ENCODE measurements at places on chromosomes 3 and 15. TPM values are rescaled to one million over a fixed set of nuclear protein-coding genes. Genes with fewer than 3 reads are reported as not detected.

DNA sequence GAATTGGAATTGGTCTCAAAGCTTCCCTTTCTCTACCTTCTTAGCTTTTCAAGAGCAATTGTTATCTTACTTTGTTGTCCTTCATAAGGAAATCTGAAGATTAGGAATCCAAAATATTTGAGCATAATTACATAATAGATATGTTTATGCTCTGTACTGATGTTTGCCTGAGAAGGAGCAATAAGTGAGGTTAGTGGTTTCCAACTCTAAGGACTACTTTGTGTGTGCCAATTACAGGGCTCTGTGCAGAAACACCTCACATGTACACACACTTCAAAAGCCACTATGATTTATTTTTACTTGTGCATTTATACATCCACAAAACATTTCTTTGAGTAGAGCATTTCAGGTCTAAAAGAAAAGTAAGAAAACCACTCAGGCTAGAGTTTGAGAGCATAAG lies 49.9 kb downstream of the MME start:
- no peak for DNase-seq

DNA sequence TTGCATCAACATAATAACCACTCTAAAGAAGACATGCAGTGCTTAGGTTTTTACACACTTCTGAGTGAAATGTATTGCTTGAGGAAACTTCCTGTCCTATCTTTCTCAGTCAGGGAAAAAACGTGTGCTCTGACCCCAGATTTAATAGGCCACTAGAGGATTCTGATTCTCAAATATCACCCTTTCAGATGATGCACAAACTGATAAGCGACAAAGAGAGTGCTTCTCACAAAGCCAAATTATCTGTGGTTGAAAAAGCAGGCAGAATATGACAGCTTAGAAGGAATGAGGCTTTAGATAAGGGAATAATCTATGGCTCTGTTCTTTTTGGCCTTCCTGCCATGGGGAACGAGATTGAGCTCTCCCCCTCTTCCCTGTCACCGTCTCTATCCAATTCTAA lies 583.4 kb upstream of the SGO1 start:
- no peak for DNase-seq

GRCh38 chr3:170621256-170621655 lies 35.4 kb upstream of the SLC7A14 start:
- no peak for DNase-seq

DNA sequence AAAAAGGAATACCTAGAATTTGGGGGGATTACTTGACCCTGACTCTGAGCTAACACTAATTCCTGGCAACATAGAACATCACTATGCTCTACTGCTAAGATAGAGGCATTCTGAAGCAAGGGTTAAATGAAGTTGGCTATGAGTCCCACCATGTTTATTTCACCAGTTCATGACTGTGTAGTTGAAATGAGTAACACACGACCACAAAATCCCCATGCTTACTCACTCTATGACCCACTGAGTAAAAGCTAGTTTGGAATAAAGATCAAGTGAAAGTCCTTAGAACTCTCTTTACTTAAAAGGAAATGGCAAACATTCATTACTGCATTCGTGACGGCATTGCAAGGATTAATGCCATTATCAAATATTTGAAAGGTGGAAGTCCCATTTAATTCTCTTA lies 47.4 kb downstream of the MRPL46 start:
- no peak for DNase-seq

DNA sequence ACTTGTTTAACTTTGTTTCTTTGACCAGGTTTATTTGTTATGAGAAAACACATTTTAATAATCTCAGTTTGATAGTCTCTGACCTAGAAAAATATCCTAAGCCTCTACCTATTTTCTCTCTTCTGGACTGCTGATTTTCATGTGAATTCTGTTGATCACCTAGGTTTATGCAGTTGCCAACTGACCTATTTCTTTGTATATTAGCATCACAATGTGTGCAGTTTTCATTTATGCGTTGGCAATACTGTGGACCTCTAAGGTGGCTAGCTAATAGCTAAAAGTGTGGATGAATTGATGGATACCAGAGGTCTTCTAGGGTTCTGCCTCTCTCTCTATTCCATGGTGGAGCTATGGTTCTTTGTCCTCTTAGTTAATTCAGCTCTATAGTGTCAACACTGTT lies 72.1 kb downstream of the LRRC49 start:
- DNase-seq: no peak

DNA sequence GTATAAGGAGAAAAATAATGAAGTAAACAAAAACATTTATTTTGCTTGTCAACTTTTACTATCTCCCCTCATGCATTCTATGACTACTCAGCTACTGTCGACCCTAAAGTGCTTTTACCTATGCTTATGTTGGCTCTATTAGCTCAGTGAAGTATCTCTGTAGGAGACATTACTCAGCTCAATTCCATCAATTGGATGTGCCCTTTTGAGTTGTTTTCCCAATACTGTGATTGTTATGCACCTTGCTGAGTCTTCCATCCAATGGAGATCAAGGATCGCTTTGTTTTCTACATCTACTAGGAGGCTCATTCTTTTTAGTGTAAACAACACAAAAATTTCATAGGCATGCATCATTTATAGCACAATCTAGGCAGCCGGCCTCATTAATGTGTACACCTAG lies 403.8 kb upstream of the ARL6 start:
- no peak for DNase-seq

- DNase-seq: no peak
Observed at GRCh38 chr3:55313666-55314065, 173.4 kb downstream of the WNT5A start.

DNA sequence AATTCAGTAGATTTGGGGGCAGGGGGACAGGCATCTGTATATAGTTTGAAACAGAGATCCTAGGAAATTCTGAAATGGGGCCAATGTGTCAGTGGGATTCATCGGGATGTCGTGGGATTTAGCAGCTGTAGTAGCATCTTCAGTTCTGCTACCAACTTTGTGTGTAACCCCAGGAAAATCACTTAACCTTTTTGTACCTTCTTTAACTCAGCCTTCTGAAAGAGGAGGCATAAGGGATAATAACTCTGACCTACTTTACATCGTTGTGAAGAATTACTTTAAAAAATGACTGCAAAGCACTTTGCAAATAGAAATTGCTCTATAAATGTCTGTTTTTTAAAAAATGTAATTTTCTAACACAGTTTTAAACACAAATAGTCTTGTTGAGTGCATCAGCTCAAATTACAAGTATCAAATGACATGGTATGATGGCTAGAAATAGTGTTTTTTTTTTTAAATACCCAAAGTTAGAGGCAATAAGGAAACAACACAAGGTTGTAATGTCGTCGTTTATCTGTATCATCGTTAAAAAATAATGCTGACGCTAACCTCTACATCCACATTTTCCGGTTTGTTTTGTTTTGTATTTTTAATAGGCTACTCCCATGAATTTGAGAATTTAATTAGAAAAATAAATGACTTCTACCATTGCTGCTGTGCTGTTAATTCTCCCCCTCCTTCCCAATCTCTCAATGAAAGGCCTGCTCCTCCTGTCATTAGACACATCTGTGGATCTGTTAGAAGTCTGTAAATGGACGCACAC lies 338.5 kb downstream of the PTPRG start:
- DNase-seq: no peak

- DNase-seq: no peak
Observed at GRCh38 chr15:83850501-83851245, 196.8 kb downstream of the ADAMTSL3 start.

DNA sequence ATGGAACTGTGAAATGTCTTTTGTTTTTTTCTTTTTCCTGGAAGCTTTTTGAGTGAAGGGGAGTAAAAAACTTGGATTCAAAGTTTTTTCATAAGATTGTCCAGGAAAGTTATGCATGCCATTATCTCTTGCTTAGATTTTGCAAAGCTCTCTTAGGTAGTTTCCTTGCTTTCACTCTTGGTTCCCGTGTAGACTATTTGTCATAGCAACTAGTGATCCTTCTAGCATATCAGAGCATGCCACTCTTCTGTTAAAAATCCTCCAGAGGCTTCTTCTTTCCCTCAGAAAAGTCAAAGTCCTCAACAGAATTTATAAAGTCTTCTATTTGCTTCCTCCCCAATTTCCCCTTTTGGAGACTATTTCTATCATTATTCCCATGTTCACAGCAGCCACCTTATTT lies 21.1 kb downstream of the GTF2E1 start:
- DNase-seq: no peak

- no peak for DNase-seq
Observed at GRCh38 chr3:116188231-116188785, 257.0 kb downstream of the LSAMP start.

GRCh38 chr3:32109256-32109655 lies 2.8 kb downstream of the GPD1L start:
- DNase-seq: peak; percentile 85

DNA sequence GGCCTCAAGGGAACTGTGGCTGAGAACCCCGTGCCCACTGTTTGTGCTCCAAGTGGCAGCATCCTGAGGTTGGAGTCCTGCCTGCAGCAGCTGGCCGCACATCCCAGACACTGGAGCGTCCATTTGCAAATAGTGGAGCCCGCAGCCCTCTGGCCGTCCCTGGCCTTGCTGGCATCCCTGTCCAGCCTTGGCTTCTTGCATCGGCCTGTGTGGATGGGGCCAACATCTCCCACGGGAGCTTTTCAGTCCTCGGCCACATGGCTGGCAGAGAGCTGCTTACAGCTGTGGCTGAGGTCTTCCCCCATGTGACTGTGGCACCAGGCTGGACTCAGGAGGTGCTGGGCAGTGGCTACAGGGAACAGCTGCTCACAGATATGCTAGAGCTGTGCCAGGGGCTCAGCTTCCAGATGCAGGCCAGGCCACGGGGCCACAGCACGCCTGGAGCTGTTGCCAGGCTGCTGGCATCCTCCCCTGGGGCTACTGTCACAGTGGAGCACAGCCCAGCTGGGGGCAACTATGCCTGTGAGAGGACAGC lies 71.2 kb downstream of the FAM43A start:
- peak; percentile 28 for DNase-seq

- DNase-seq: no peak
Observed at GRCh38 chr3:69433969-69434325, 48.1 kb upstream of the FRMD4B start.

DNA sequence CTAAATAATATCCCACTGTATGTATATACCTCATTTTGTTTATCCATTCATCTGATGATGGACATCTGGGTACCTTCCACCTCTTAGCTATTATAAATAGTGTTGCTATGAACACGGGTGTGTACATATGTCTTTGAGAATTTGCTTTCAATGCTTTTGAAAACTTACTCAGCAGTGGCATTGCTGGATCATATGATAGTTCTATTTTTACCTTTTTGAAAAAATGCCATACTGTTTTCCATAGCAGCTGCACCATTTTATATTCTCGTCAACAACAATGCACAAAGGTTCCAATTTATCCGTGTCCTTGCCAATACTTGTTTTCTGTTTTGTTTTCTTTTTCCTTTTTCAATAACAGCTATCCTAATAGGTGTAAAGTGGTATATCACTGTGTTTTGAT lies 77.1 kb downstream of the PEAK1 start:
- DNase-seq: no peak

DNA sequence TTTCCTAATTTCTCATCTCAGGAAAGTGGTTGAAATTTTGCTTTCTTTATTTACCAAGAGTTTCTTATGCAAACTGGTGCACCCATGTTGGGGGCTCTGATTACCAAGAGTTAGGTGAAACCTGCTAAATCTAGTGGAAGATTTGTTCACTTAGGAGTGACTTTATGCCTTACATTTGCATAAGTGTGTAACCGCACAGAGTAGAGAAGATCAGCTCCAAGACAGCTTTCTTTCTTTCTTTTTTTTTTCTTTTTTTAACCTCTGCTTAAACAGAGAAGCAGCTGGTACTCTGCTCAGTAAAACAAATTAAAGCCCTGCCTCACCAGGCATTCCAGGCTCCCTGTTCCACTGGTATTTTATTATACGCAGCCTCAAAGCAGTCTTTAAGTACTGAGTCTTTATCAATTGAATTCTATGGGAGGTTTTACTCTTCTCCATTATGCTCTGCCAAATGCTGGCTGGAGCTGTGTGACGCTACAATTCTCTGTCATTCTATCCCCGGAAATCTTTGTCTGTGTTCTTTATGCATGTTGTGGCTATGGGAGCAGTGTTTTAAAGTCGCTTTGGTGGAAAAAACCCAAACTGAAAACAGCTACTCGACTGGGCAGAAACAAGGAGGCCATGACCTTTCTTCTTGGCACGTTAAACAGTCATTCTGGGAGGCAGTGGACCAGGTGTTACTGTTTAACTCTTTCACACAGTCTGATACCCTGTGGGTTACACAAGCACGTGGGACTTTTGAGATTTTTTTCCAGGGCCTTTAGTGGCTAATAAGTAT lies 55.2 kb upstream of the GBE1 start:
- DNase-seq: no peak

DNA sequence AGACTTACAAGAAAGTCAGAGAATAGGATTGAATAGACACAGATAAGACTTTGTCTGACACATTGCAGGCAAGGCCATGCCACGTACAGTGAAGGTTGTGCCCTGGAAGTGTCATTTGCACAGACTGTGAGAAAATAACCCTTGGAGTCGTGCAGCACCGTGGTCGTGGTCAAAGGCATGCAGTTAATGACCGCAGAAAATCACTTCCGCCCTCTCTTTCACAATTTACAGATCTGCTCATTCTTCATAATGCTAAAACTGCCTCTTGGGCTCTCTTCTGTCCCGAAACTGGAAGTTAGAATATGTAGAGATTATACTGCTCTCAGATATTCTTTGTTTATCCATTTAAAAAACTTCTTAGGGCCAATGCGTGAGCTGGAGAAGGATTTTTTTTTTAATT lies 73.2 kb upstream of the CTXND1 start:
- DNase-seq: no peak

GRCh38 chr3:64861684-64862083 lies 173.9 kb upstream of the ADAMTS9 start:
- no peak for DNase-seq

DNA sequence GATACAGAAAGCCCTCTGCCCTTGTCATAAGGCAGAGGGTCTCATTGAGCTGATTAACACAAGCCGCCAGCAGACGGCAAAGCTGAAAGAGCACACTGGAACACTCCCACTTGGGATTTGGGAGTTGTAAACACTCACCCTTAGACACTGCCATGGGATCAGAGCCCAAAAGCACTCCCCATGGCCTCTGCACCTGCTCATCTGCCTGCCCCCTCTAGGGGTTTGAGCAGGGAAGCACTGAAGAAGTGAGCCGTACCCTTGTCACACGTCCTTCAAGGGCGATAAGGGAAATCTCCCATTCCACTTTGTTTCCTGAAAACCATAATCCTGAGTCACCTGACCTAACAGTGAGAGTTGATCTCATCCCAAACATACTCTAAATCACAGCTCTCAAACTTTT lies 14.7 kb downstream of the FSIP1 start:
- DNase-seq: no peak

GRCh38 chr15:70717237-70717793 lies 46.0 kb downstream of the UACA start:
- DNase-seq: no peak

GRCh38 chr15:87619161-87619960 lies 637.2 kb downstream of the NTRK3 start:
- peak; percentile 34 for DNase-seq

GRCh38 chr3:69411346-69411745 lies 25.5 kb upstream of the FRMD4B start:
- DNase-seq: no peak

Gene GOLGA8M
- 5.1 TPM for total RNA-seq

Gene TUSC7
- not detected for total RNA-seq

Gene SENP8
- 5.6 TPM for total RNA-seq

Gene GPR27
- total RNA-seq: under 0.01 TPM

Gene IL12A
- 0.73 TPM for total RNA-seq

Gene P2RY14
- 2.6 TPM for total RNA-seq

Gene STRA6
- total RNA-seq: 11.6 TPM

Gene OXTR
- total RNA-seq: 0.27 TPM

Gene STAC
- 0.77 TPM for total RNA-seq

Gene CPB1
- not detected for total RNA-seq

Gene C3orf85
- not detected for total RNA-seq

Gene RTP1
- total RNA-seq: not detected

Gene LIPH
- total RNA-seq: not detected

Gene SIDT1
- 1.8 TPM for total RNA-seq
